ENCODE measurements at places on chromosomes 2 and 18. TPM values are rescaled to one million over a fixed set of nuclear protein-coding genes. Genes with fewer than 3 reads are reported as not detected.

The ANKRD53 gene
- total RNA-seq: 10.6 TPM

DNA sequence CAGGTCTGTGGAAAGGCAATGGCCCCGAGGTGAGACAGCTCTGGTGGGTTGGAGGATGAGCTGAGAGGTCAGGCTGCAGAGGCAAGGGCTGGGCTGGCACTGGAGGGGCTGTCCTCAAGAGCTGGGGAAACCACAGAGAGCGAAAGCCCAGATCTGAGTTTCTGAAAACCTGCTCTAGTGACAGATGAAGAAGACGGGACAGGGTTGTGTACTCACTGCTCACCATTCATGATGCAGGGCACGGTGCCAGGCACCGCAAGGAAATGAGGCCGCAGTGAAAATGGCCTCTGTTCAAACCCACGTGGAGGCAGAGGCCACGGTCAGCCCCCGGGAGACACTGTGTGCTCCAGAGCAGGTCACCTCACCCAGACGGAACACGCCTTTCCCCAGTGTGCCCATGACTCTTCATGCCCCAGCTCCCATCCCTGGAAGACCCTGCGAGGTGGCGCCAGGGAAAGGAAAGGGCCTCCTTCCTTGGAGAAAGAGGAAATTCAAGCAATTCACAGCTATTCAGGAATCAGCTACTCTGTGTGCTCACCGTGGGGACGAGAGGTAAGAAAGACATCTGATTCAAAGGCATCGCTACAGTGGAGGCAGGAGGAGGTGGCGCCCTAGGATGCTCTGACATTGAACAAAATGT lies 24.3 kb upstream of the ID2 start:
- DNase-seq: no peak
- H3K4me1 ChIP-seq: peaks cover 5% of the 10 kb centered on the region
- H3K27ac ChIP-seq: no peak overlapping the region
- no peaks in the 10 kb centered on the region for H3K36me3 ChIP-seq

The SOWAHC gene
- total RNA-seq: 28.0 TPM

DNA sequence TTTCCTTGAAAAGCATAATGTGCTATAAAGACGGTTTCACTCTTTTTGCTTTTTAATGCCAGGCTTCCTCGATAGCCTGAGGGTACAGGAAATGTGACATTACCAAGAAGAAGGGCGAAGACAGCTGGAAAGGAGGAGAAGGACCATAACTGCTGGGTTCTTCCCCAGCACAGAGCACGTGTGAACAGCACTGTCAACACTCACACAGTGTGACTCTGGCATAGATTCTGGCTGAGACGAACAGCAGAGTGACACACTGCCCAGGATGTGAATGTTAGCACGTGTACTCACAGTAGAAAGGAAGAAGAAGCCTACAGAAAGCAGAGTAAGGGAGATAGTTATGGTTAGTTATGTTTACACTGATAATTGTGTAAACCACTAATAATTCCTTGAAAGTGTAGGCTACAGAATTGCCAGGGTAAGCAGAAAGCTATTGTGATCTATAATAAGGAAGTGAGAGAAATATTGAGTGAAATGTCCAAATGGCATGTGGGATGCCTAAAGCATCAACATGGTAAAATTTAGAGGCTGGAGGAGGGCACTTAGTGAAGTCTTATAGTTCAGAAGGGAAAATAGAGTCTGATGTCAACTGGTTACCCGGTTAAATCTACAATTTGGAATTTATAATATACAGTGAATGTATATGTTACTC lies 198.2 kb downstream of the DLGAP1 start:
- no peak overlapping the region for H3K4me3 ChIP-seq
- no peaks in the 10 kb centered on the region for H3K27me3 ChIP-seq
- H3K36me3 ChIP-seq: no peaks in the 10 kb centered on the region
- DNase-seq: no peak
- no peaks in the 10 kb centered on the region for H3K4me1 ChIP-seq
- no peak overlapping the region for H3K27ac ChIP-seq

Measured in testis (tissue), 5 donors.